ENCODE measurements at places on chromosomes 7 and 10. TPM values are rescaled to one million over a fixed set of nuclear protein-coding genes. Genes with fewer than 3 reads are reported as not detected.

The TAS2R41 gene
- not detected for polyA plus RNA-seq

The VWDE gene
- polyA plus RNA-seq = 0.11 TPM

GRCh38 chr7:106205621-106206222 lies 79.1 kb downstream of the NAMPT start:
- no peak overlapping the region for H3K4me3 ChIP-seq
- peaks cover 9% of the 10 kb centered on the region for H3K4me1 ChIP-seq
- DNase-seq = no peak
- no peaks in the 10 kb centered on the region for H3K27me3 ChIP-seq
- no peaks in the 10 kb centered on the region for H3K36me3 ChIP-seq
- no peak overlapping the region for H3K27ac ChIP-seq

DNA sequence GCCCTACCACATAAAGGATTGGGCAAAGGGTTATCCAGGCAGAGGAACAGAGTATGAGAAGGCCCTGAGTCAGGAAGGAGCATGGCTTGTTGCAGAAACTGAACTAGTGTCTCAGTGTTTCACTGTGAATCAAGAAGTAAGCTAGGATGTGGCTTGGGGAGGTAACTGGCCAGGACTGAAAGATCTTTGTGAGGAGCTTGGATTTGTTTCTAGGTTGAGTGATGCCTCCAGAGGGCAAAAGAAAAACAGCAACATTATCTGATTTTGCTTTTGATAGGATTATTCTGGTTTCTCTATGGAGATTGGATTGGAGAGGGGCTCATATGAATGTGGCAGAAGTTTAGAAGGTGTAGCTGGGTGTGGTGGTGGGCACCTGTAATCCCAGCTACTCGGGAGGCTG lies 137.9 kb upstream of the HDAC9 start:
- no peak for DNase-seq
- H3K4me3 ChIP-seq = no peak overlapping the region
- H3K27me3 ChIP-seq = no peaks in the 10 kb centered on the region
- no peaks in the 10 kb centered on the region for H3K4me1 ChIP-seq

The GIMAP1 gene
- polyA plus RNA-seq = 1.5 TPM

- H3K27me3 ChIP-seq = no peaks in the 10 kb centered on the region
- DNase-seq = no peak
- H3K36me3 ChIP-seq = no peaks in the 10 kb centered on the region
- H3K27ac ChIP-seq = no peak overlapping the region
- peaks cover 2% of the 10 kb centered on the region for H3K4me1 ChIP-seq
These were observed 107.3 kb downstream of the LRRN3 start for GRCh38 chr7:111198255-111198654.

- no peak overlapping the region for H3K4me3 ChIP-seq
- no peaks in the 10 kb centered on the region for H3K36me3 ChIP-seq
- DNase-seq = no peak
- H3K27ac ChIP-seq = no peak overlapping the region
- H3K27me3 ChIP-seq = no peaks in the 10 kb centered on the region
These were observed 68.4 kb upstream of the DUSP5 start for GRCh38 chr10:110429301-110429700.

DNA sequence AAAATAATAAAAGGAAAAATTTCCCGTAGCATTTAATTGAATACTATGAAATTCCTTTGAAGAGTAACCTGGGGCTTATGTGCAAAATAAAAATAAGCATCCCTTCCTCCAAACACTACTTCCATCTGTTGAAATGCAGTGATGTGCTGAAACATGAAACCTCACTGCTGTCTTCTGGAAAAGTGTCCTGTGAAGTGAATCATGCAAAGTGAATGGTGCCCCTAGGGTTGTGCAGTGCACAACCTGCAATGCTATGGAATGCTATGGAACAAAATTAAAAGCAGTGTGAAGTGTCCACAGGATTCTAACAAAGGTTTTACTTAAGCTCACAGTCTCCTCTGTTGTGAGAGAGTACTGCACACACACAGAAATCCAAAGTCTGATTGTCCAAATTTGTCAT lies 480.9 kb downstream of the ETV1 start:
- no peak overlapping the region for H3K4me3 ChIP-seq
- no peaks in the 10 kb centered on the region for H3K4me1 ChIP-seq
- H3K27me3 ChIP-seq = no peaks in the 10 kb centered on the region
- no peak overlapping the region for H3K27ac ChIP-seq

The PDE6C gene
- polyA plus RNA-seq = not detected

GRCh38 chr7:149431486-149432120 lies 29.3 kb downstream of the ZNF777 start:
- no peaks in the 10 kb centered on the region for H3K27me3 ChIP-seq
- H3K27ac ChIP-seq = no peak overlapping the region

GRCh38 chr7:108430664-108431063 lies 25.6 kb downstream of the NRCAM start:
- H3K27ac ChIP-seq = no peak overlapping the region
- no peaks in the 10 kb centered on the region for H3K27me3 ChIP-seq
- no peak overlapping the region for H3K4me3 ChIP-seq
- H3K4me1 ChIP-seq = no peaks in the 10 kb centered on the region
- no peak for DNase-seq

GRCh38 chr7:129006636-129007414 lies 48.1 kb downstream of the TNPO3 start:
- no peak overlapping the region for H3K4me3 ChIP-seq
- no peaks in the 10 kb centered on the region for H3K27me3 ChIP-seq
- no peak overlapping the region for H3K27ac ChIP-seq
- no peak for DNase-seq
- H3K36me3 ChIP-seq = peaks cover 17% of the 10 kb centered on the region
- no peaks in the 10 kb centered on the region for H3K4me1 ChIP-seq
